ENCODE measurements at places on chromosomes 5 and 9. TPM values are rescaled to one million over a fixed set of nuclear protein-coding genes. Genes with fewer than 3 reads are reported as not detected.

Gene DAB2
- total RNA-seq, result 258 TPM

Gene GRIN3A
- total RNA-seq, result 0.17 TPM

Gene SPARC
- total RNA-seq, result 792 TPM

Gene TMEM215
- not detected for total RNA-seq

Gene IFNA17
- not detected for total RNA-seq

Gene BRINP1
- not detected for total RNA-seq

Gene ZDHHC11B
- 0.19 TPM for total RNA-seq

Gene APBA1
- total RNA-seq, result 5.5 TPM

Gene PCDHGA1
- 0.34 TPM for total RNA-seq

Gene ARHGEF39
- total RNA-seq, result 2.2 TPM

Gene AMACR
- total RNA-seq, result 7.8 TPM

Gene CD72
- total RNA-seq, result 37.6 TPM

Gene LOX
- 111 TPM for total RNA-seq

Data from subcutaneous adipose tissue (tissue), 4 donors.